ENCODE measurements at places on chromosomes 13 and 19.

- no peak for DNase-seq
Measured at GRCh38 chr19:2475018-2475701, 767 bp upstream of the GADD45B start.

DNA sequence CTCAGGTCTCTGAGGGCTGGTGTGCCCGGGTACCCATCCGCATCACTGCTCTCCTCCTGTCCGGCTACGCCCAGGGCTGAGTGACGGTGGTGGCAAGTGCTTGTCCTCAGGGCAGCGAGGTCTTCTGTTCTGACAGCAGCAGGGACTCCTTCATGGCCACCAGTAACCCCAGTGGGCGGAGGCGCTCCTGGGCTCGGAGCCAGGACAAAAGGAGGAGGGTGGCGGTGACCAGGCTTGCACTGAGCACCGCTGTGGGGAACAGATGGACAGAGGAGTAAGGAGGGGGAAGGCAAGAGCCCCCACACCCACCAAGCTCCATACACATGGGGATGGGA, 5.8 kb downstream of the CD320 start:
- DNase-seq: no peak

DNA sequence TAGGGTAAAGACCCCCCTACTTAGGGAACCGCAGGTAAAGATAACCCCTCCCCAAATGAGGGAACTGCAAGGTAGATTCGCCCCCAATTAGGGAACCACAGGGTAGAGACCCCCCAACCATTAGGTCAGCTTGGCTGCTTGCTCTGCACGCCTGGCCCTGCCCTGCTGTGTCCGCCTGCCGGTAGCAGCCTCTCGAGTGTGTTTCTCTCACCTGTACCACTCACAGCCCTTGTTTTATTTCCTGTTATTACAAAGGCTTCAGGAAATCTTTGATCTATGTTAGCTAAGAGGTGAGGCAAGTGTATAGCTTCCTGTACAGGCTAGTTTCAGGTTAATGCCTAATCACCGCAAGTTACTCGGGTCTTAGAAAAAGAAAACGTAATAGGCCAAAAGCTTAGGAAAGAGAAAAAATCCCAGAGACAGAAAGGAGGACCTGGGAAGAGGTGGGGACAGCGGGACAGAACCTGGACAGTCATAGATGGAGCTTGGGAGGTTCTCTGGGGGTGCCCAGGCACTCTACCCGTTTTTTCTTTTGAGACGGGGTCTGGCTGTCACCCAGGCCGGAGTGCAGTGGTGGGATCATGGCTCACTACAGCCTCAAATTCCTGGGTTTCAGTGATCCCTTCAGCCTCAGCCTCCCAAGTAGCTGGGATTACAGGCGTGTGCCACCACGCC, 23.1 kb upstream of the EIF3G start:
- no peak for DNase-seq

DNA sequence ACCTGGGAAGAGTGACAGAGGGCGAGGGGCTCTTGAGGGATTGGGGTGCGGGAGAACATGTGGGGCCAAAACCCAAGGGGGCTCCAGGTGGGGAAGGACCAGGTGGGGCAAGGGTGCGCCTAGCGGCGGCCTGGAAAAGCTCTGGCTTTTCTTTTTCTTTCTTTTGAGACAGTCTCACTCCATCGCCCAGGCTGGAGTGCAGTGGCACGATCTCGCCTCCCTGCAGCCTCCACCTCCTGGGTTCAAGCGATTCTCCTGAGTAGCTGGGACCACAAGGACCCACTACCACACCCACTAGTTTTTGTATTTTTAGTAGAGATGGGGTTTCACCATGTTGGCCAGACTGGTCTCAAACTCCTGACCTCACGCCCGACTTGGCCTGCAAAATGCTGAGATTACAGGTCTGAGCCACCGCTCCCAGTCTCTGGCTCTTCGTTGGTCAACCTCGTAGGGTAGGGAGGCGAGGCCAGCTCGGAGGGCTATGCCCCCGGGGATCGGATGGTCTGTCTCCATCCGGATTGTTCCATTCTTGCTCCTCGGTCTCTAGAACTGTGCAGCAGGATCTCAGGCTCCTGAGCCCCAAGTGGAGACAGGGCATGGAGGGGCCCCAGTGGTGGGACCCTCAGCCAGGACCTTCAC, 3.7 kb downstream of the GADD45B start:
- no peak for DNase-seq

GRCh38 chr13:109110159-109110558, 480.7 kb downstream of the MYO16 start:
- no peak for DNase-seq

- no peak for DNase-seq
Measured at GRCh38 chr19:19381007-19381926, 24.2 kb upstream of the GATAD2A start.

DNA sequence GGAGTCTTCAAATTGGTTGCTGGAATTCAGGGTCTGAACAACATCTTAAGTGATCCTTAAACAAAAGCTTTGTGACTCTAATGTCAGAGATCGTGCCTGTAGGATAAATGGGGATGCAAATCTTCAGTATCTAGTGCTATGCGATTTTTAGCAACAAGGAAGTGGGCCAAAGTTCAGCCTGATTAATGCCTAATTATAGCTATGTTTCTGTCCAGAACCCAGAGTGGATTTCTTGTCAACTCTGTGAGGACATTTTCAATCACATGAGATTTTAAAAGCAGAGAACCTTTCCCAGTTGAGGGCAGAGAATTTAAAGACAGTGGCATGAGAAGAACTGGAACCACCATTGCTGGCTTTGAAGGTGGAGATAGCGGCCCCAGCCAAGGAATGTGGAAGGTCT, 84.3 kb upstream of the PCDH9 start:
- DNase-seq: no peak

GRCh38 chr19:57317503-57317902, 2.8 kb upstream of the ZNF543 start:
- no peak for DNase-seq

- DNase-seq: no peak
Measured at GRCh38 chr19:11177592-11177991, 19.8 kb downstream of the KANK2 start.

DNA sequence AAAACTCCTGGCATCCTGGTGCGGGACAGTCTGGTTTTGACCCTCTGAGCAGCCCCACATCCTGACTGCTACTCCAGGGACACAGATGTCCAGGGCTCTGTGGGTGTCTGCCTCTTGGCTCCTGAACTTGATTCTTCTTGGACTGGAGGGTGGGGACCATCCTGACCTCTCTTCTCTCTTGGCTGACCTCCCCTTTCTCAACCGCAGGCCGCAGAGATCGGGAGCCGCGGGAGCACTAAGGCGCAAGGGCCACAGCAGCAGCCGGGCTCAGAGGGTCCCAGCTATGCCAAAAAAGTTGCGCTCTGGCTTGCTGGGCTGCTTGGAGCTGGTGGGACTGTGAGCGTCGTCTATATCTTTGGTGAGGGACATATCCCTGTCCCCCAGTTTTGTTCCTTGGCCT, 1.0 kb downstream of the TIMM50 start:
- no peak for DNase-seq

DNA sequence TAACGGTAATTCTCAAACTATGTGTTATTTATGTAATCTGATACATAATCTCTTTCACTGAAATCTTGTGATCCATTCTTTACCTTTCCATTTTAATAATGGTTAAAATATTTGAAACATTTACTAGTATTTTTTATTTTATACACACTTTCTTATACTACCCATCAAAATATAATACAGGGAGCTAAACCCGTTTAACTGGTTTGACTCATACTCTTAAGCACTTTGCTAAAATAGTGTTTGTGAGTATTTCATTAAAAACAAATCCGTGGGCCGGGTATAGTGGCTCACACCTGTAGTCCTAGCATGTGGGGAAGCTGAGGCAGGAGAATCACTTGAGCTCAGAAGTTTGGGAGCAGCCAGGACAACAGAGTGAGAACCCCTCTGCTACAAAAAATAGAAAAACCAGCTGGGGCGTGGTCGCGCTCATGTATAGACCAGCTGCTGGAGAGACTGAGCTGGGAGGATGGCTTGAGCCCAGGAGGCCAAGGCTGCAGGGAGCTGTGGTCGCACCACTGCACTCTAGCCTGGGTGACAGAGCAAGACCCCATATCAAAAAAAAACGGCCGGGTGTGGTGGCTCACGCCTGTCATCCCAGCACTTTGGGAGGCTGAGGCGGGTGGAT, 43.8 kb upstream of the DCUN1D2 start:
- DNase-seq: no peak

DNA sequence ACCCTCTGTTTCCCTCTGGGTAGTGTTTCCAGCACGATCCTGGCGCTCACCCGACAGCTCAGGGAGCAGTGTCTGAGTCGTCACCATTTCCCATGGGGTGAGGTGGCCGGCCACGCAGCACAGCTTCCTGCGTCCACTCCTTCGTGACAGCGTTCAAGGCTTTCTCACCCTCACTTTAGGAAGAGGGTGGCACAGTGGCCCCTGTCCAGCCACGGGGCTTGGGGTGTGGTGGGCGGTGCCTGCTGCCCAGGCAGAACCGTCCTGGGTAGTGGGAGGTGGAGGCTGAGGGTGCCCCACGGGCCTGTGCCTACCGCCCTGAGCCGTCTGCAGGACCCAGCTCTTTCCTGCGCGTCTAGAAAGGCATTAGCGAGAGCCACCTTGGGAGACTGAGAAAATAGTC, 21.9 kb downstream of the LAMP1 start:
- no peak for DNase-seq

DNA sequence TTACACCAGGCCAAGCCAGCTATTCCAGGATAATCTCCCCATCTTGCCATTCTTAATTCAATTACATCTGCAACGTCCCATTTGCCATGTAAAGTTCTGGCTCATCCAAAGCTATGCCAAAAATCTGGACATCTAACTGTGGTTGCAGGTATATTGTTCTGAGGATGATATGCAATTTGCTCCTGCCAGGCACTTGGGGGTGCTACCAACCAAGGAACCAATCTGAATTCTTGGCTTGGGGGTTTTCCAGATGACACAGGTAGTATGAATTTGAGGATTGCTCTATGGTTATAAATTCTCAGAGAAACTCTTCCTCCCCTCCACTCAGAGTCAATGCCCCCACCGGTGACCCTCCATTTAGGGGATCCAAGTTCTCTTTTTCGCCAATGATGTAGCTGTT, 33.0 kb downstream of the CRYL1 start:
- no peak for DNase-seq

DNA sequence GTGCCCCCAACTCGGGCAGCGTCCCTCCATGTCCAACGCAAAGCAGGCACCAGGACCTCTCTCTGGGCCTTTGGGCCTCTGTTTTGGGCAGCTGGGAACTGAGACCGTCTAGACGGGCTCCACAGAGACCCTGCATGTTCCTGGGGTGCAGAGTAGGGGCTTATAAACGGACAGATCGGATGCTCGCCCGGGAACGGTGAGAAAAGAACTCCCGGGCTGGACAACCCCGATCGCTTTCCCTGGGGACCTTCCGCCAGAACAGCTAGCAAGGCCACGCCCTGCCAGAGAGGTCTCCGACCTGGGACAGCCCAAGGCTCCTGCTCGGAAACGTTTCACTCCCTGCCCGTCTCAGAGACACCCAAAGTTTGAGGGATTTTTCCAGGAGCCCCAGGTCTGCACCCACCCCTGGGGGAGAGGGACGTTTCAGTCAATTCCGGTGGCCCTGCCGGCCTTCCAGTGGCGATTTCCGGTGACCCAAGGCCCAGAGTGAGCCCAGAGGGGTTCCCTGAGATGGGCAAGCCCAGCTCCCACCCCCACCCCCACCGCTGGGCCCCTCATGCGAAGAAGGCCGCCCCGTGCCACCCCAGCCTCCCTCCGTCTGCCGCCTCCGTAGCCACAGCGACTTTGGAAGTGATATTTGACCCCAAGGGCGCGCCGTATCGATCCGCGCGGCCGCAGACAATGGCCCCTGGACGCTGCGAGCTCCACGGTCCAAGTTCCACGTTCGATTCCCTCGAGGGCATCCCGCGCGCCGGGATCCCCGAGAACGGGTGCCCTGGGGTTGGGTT, 1.7 kb downstream of the NR2F6 start:
- DNase-seq: no peak

Measured in stromal cell of bone marrow (primary cell).